Muscle of leg (tissue), 16 donors: ENCODE measurements at places on chromosomes 6 and 20. TPM values are rescaled to one million over a fixed set of nuclear protein-coding genes. Genes with fewer than 3 reads are reported as not detected.
A peak's percentile ranks its signal among the peaks of the same experiment; 100 is the strongest.

DNA sequence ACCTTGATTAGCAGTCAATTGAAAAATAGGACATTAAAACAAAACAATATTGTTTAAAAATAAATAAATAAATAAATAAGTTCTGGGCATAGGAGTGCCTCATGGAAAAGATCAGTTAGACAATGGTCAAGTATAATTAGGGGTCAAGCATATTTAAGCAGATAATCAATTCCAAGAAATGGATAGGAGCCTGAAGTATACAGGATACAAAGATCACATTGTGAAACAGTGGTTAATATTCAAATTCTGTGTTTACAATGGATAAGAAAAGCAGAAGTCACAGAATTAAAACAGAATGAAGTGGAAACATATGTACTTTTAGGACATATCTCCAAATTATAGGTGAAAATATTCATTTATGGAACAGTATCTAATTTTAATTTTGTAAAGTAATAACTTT, 1028.6 kb upstream of the CITED2 start:
- no peak for DNase-seq

- no peak for DNase-seq
These were observed 24.3 kb upstream of the PXDC1 start for GRCh38 chr6:3775847-3776246.

DNA sequence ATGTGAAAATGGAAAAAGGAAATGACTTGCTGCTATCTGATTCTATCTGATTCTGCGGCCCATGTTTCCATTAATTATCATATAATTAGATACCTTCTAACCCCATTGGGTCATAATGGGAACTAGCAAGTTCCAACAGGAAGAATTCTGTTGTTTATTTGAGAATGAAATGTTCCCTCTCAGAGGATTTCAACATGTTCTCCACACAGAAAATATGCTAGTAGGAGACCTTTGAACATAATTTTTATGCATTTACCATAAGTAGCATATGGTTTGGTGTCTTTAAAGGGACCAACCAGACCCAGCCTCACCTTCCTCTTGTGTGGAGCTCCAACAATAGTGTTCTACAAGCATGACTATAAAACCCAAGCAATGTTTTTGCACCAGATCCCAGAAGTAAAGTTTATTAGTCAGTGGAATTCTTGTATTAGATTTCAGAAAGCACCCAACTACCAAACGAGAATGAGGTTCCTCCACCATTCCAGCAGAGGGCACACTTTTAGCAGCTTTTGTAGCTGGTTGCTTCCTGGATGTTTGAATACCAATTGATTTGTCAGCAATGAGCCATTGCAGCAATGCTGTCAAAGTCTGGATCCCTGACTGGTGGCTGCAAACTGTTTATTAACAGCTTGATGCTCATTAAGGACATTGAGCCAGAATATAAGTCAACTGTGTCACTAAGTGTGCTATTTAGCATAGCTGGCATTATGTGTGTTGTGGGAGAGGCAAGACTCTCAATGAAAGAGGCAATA, 143.6 kb upstream of the GJE1 start:
- peak; percentile 7 for DNase-seq

GRCh38 chr20:34271956-34272355, 30.7 kb downstream of the ASIP start:
- no peak for DNase-seq

Gene STK4
- polyA plus RNA-seq = 8.4 TPM

DNA sequence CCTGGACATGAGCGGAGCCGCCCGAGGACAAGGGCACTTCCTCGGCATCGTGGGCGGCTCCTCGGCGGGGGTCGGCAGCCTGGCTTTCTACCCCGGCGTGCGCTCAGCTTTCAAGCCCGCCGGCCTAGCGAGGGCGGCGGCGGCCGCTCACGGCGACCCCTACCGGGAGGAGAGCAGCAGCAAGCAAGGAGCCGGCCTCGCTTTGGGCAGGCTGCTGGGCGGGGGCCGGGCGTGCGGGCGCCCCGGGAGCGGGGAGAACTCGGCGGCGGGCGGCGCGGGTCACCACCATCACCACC, 6.7 kb downstream of the PRDM13 start:
- peak; percentile 67 for DNase-seq

DNA sequence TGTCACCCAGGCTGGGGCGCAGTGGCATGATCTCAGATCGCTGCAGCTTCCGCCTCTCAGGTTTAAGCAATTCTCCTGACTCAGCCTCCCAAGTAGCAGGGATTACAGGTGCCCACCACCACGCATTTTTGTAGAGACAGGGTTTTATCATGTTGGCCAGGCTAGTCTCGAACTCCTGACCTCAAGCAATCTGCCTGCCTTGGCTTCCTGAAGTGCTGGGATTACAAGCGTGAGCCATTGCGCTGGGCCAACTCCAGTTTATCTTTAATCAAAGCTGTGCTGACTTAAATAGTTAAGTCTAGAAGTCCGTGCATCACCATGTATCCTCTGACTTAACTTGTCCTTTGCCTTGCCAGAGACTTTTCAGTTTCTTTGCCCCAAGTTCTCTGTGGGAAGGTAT, 224.3 kb downstream of the TMEM242 start:
- no peak for DNase-seq

GRCh38 chr6:132259070-132259469, 142.2 kb downstream of the MOXD1 start:
- DNase-seq = no peak

DNA sequence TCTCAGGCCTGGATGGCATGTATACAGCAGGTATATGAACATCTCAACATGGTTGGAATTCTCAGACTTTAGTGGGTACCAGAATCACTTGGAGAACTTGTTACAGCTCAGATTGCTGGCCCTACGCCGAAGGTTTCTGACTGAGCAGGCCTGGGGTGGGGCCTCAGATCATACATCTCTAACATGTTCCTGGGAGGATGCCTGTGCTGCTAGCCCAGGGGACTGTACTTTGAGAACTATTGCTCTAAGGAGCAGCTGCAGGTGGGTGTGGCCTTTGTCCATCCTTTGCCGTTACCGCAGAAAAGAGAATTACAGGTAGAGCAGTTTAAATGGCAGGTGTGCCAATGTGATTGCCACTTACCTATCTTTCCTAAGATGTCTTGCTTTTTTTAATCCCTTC, 310.5 kb upstream of the JAG1 start:
- no peak for DNase-seq

Gene RING1
- 38.5 TPM for polyA plus RNA-seq

Gene C6orf15
- polyA plus RNA-seq = not detected

GRCh38 chr6:113626475-113626874, 230.7 kb upstream of the MARCKS start:
- no peak for DNase-seq

Gene SLC22A23
- 2.7 TPM for polyA plus RNA-seq

DNA sequence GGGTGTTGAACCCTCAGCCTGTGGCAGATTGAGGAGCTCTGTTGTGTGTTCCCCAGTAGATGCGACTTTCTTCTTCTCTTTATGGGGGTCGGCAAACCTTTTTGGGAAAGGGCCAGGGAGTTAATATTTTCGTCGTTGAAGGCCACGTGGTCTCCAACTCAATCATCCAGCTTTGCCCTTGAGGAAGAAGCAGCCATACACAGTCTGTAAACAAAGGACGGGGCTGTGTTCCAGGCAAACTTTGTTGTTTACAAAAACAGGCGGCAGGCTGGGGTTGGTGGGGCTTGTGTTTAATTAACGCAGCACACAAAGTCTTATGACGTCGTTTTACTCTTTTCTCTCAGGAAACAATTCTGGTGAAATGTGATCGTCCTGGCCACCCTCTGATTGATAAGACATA, 20.2 kb downstream of the KIF25 start:
- no peak for DNase-seq

Gene WFDC10B
- not detected for polyA plus RNA-seq

Gene VSTM2L
- polyA plus RNA-seq = 1.6 TPM

Gene CFB
- polyA plus RNA-seq = 1.4 TPM

Gene PRRT1
- 1.3 TPM for polyA plus RNA-seq

Gene XKR7
- 0.21 TPM for polyA plus RNA-seq

Gene TMEM200A
- polyA plus RNA-seq = 26.5 TPM

DNA sequence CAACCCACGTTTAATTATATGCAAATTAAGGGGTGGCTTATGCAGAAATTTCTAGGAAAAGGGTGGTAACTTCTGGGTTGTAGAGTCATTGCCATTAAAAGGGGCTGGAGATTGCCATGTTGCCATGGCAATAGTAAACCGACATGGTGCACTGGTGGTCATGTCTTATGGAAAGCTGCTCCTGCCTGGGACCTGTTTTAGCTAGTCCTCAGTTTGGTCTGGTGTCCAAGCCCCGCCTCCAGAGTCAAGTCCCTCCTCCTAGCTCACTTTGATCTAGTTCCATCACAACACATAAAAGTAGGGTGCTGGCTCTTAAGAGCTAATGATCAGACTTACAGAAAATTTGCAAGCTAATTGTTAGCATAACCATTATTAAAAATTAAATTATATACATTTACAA, 5.3 kb downstream of the SLC22A2 start:
- DNase-seq = no peak

Gene CLPSL2
- polyA plus RNA-seq = not detected

DNA sequence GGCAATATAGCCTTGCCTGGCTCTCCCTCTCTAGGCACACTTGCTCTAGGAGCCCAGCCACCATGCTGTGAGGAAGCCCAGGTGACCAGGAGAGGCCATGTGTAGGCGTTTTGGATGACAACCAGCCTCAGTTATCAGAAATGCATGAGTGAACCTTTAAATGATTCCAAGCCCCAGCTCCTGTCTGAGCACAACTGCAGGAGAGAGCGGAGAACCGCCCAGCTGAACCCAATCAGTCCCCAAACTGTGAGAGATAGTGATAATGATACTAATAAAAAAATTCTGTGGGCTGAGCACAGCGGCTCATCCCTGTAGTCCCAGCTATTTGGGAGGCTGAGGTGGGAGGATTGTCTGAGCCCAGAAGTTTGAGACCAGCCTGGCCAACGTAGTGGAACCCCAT, 83.8 kb upstream of the TOX2 start:
- no peak for DNase-seq

- peak; percentile 97 for DNase-seq
These were observed 2.1 kb downstream of the SOX12 start for GRCh38 chr20:327186-328026.

Gene LY86
- polyA plus RNA-seq = 2.5 TPM

DNA sequence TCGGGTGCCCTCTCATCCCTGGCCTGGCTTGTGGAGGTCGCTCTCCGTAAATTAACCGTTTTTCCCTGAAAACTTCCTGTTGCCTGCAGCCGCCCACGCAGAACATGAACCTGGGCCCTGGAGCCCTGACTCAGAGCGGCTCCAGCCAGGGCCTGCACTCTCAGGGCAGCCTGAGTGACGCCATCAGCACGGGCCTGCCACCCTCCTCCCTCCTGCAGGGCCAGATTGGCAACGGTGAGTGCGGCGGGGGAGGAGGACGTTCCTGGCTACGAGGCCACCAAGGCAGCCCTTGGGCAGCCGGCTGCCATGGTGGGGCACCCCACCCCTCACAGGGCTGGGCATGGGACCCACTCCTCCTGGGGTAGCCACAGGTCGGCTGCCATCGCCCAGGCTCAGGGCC, 17.8 kb downstream of the SS18L1 start:
- no peak for DNase-seq

DNA sequence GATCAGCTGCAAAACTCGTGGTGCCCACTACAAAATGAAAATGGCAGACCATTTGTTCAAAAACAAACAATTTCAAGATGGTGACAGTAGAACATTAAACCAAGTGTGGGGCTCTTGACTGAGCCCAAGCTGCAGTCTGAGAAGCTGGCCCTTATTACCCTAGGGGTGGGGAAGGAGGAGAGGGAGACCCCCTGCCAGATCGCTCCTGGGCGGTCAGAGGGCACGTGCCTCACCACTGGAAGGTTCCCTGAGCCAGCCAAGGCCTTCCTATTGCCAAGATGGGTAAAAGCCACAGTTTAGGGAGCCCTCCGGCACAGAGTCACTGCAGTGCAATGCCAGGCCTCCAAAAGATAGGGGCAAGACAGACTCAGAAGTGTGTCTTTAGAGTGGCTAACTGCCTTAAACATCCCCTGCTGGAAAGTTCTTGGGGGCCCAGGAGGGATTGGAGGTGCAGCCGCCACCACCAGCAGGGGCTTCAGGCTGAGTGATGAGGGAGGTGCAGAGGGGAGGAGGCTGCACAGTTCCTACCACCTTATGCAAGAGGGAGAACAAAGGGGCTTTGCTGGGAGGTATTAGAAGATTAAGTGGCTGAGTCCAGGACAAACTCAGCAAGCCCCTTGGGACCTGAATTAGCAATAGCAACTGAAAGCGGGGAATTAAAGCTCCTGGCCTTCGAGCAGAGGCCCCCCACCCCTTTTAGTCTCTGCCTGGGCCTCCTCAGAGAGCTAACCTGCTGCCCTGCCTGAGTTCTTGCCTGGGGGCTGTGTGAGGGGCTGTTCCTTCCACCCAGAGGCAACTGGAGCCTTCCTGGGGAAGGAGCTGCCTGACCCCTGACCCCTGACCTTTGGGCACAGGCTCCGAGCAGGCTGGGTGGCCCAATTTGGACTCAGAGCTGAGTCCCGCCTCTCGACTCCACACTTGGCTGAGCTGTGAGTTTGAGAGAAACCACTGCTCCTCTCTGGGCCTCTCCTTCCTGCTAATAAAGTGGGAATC, 88.4 kb downstream of the VEGFA start:
- DNase-seq = no peak

DNA sequence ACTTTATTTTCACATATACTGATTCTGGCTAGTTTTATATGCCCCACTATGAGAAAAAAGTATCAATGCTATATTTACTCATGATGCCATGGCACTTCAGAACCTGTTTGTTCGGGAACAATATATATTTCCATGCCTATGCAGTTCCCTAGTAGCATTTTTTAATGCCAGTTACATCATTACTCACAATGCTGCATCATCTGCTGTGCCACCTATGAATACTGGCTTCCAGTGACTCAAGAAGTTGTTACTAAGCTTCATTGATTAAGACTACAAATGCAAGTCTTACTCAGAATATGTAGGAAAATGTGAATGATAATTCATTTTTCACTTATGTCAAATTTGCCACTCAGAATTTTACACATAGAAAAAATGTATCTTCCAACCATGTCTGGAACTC, 97.9 kb downstream of the MAFB start:
- DNase-seq = no peak

DNA sequence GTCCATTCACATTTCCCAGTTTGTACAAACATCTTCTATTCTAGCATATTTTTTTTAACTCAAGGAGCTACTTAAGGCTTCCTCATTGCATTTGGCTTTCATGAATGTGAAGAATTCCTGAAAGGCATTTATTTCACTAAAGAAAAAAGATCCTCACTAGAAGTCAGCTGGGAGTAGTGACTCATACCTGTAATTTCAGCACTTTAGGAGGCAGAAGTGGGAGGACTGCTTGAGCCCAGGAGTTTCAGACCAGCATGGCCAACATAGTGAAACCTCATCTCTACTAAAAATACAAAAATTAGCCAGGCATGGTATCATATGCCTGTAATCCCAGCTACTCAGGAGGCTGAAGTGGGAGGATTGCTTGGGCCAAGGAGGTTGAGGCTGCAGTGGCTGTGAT, 30.9 kb upstream of the XRN2 start:
- no peak for DNase-seq

DNA sequence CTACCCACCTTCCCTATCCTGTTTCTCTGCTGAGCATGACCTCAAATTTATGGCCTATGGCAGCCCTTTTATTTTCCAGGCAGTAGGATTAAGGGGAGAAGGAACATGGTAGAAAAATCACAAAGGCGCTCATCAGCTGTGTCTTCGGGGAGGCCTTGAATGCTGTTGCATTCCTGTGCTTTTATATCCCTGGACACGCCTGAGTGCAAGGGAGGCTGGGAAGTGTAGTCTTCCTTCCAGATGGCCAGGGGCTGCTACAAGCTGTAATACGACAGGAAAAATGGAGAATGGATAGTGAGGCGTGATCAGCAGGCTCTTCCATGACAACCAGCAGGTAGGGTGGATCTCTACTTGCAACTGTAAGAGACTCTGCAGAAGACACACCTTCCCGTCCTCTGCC, 210.9 kb upstream of the GGTLC1 start:
- no peak for DNase-seq
